Left ventricle myocardium inferior (tissue), 1 donor: ENCODE measurements at places on chromosomes 13 and 19.
A peak's percentile ranks its signal among the peaks of the same experiment; 100 is the strongest.

DNA sequence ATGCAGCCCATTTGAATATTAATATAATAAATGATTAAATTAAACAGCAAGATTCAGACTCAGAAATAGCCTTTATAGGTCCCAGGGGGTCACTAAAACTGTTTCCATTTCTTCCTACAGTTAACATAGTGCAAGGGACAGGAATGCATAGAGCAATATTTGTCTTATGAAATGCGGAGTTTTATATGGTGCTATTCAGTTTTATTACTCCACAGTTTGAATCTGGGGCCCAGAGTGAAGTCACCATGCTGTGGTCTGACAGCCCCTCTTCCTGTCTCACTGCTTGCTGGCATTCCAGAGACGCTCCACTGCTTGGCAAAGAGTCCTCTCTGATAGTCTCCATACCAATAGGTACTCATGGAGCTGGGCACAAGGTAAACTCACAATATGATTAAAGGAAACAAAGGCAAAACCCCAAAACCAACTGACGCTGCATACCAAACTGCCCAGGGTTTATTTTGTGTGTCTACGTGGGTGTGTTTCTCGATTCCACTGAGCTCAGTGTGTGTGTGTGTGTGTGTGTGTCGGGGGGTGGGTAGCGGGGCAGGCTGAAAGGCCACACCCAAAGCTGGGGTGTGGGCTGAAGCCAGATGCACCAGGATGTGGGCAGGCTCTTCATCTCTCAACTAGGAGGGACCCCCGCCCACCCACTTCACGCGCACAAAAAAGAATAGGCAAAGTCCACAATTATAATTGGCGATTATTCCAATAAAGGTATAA, 277.9 kb downstream of the TSHZ3 start:
- DNase-seq, result no peak

DNA sequence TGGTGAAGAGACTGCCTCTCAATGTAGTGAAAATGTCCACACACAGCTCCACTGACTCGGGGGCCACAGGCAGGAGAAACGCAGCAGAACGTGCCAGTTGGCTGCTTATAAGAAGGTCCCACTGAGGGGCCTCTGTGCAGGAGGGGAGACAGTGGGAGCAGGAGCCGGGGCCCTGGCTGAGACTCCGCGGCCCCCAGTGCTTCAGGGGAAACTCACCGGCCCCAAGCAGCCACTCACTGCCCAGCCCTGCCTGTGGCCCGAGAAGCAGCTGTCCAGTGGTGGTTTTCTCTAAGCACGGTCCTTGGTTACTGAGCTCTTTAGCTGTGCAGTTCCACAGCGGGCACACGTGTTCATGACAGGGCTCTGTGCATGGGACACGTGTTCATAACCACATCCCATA, 91.9 kb upstream of the MCF2L start:
- peak; percentile 7 for DNase-seq

- DNase-seq, result peak; percentile 97
Observed at GRCh38 chr19:20661150-20661819, at the start of gene ZNF626. Gene ZNF626, minus strand, starts transcription at chr19:20661571. Its CDS starts 125 bp downstream, at chr19:20661446.

DNA sequence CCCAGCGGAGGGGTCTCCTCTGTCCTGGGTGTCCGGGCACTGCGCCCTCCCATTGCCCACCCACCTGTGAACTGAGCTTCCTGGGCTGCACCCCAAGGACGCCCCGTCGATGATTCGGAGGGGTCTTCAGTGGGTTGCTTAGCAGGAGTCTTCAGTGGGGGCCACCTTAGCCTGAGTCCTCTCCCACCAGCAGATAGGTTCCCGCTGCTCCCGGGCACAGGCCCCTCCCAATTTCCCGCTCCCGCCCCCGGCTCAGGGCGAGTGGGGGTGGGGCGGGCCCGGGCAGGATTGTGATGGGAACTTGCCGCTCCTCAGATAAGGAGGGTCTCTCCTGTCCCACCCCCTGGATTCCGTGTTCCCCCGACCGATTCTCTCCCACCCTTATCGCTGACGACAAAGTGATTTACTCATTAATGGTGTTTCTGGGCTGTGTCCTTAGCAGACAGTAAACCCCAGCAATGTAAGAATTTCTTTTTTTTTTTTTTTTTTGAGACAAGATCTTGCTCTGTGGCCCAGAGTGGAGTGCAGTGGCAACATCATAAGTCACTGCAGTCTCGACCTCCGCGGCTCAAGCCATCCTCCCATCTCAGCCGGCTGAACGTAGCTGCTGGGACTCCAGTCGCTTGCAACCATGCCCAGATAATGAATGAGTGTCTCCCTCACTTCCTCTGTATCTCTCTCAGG, 655 bp upstream of the S1PR5 start:
- DNase-seq, result no peak

- no peak for DNase-seq
Observed at GRCh38 chr13:32535748-32536147, 2.8 kb downstream of the N4BP2L2 start.

- DNase-seq, result no peak
Observed at GRCh38 chr13:22793598-22794134, 387.1 kb upstream of the SGCG start.

DNA sequence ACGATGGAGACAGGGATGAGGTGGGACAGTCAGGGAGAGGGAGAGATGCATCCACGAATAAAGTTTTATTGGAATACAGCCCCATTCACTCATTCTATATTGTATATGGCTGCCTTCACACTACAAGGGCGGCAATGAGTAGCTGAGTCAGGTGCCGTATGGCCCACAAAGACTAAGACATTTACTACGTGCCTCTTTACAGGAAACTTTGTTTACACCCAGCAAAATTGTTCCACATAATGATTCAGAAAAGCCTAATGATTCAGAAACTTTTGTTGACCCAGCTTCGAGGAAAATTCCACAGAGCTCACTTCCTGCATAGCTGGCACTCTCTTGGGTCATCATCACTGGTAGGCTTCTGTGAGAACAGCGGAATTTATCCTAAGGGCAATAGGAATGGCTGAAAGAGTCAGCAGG, 87.3 kb upstream of the PEG3 start:
- DNase-seq, result no peak

- DNase-seq, result no peak
Observed at GRCh38 chr13:112366907-112367646, 9.1 kb upstream of the SPACA7 start.

GRCh38 chr19:36605101-36605876, at the start of gene ZNF382:
Gene ZNF382, plus strand, starts transcription at chr19:36605313. Its CDS starts 4,602 bp downstream, at chr19:36609915.
- DNase-seq, result peak; percentile 83

DNA sequence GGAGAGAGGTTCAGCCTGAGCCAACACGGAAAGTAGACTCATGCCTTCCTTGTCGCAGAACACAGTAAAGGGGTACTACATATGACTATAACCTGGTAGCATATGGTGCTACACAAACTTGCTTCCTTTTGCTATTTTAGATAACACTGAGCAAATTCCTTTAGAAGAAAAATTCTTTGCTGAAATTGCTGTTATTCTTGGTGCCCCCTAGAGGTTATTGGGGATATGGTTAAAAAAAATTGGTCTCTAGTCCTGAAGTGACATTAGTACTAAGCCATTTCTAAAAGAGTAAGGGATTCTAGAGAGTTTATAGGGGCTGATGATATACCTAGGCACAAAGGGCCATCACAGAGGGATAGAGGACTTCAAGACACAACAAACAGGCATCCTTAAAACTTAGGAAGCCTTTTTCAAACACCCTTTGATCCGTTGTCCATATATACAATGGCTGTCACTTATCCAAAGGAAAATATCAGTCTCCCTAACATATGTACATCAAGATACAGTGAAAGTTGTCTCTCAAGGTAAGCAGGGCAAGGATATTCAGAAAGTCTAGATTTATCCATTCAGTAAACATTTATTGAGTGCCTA, 13.9 kb upstream of the HS6ST3 start:
- DNase-seq, result no peak
